ENCODE measurements at places on chromosomes 5 and 9. TPM values are rescaled to one million over a fixed set of nuclear protein-coding genes. Genes with fewer than 3 reads are reported as not detected.

The WNT8A gene
- total RNA-seq: not detected

The PCDHA8 gene
- not detected for total RNA-seq

The PAIP1 gene
- total RNA-seq: 121 TPM

The FST gene
- total RNA-seq: 0.77 TPM

The CCDC183 gene
- 4.2 TPM for total RNA-seq

The PRSS3 gene
- total RNA-seq: 33.8 TPM

The FABP6 gene
- total RNA-seq: not detected

The PTGS1 gene
- 0.19 TPM for total RNA-seq

The ORM1 gene
- total RNA-seq: 27.5 TPM

The ESM1 gene
- total RNA-seq: not detected

The GPR150 gene
- 0.21 TPM for total RNA-seq

The C1QTNF2 gene
- not detected for total RNA-seq

The ZNG1A gene
- total RNA-seq: 34.2 TPM

The ANKDD1B gene
- total RNA-seq: 0.88 TPM

The TXN gene
- 476 TPM for total RNA-seq

- no peak for DNase-seq
These were observed 33.5 kb downstream of the AUH start for GRCh38 chr9:91328186-91328585.

- DNase-seq: no peak
These were observed 29.1 kb downstream of the QRFP start for GRCh38 chr9:130867556-130867955.

GRCh38 chr9:97791542-97791941, 61.5 kb upstream of the FOXE1 start:
- DNase-seq: no peak

GRCh38 chr9:34928921-34929320, 29.2 kb upstream of the PHF24 start:
- no peak for DNase-seq

GRCh38 chr5:172943283-172943841, 15.9 kb upstream of the RPL26L1 start:
- no peak for DNase-seq

- no peak for DNase-seq
These were observed 455.6 kb upstream of the CD180 start for GRCh38 chr5:67652201-67652600.

DNA sequence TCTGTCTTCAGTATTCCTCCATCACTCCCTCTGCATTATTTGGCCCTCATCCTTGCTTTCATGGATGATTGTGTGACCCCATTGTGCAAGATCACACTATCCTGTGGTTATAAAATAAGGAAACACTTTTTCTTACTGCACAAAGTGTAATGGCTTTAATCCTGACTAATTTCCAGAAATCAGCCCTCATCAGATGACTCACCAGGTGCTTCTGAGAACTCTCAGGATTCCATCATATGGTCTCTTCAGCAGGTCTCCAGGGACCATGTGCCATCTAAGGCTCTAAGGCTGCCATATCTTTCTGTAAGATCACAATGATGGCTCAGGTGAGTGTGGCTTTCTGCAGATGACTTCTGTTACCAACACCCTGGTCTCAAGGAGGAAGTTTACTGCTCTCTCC, 27.3 kb upstream of the FER start:
- DNase-seq: no peak

DNA sequence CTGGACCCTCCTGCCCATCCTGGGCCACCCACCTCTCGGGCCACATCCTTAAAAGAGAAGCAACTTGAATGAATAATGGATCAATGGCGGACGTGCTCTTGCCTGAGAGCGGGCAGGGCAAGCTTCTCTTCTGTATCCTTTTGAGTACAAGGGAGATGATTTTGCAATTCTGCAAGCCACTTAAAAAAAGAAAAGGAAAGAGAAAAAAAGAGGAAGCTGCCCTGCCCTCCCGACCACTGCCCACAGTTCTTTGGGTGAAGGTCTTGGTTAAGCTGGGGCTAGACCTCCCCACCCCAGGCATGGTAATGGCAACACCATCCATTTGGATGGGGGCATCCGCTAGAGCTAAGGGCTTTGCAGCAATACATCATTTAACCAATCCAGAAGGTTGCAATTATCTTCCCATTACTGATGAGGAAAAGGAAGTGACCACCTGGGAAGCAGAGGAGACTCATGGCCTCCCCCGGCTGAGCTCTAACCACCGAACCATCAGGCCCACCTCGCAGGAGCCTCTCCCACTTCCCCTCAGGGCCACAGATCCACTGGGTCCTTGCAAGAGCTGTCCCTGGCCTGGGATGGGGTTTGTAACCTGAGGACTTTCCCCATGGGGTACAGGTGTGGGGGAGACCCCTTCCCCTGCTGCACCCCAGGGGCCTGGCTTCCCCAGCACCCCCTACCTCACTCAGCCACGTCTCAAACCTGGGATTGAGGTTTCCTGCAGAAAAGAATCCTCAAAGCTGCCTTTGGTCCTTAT, 27.8 kb upstream of the LAMC3 start:
- no peak for DNase-seq

- DNase-seq: no peak
These were observed 3.4 kb upstream of the SH3GLB2 start for GRCh38 chr9:129031514-129031913.

DNA sequence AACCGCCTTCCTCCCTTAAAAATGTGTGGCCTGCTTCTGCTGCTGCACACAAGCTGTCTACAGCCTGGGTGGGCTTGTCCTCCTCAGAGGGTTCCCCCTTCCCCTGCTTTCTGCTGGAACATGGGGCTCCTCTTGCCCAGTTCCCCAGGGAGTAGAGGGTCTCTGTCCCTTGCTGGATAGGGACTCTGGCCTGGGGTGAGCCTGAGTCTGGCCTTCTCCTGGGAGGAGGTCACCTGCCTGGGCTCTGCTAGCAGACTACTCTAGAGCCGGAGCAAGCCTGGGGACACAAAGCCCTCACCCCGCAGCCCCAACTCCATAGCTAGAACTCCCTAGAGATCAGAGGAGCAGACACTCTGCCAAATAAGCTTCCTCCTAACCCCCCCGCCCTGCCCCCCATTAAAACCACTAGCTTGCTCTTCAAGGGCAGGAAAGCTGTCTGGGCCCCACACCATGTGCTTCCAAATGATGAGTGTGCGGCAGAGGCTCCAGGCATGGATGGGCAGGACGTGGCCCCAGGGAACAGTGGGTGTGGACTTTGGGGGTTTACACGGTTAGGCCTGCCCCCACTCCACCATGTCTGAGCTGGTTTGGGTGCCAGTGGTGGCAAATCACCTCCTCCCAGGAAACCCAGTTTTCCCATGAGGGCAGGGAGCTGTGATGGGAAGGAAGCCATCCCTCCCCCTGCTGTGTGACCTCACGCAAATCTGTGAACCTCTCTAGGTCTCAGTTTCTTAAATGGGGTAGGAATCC, 10.0 kb downstream of the TCF7 start:
- DNase-seq: no peak

DNA sequence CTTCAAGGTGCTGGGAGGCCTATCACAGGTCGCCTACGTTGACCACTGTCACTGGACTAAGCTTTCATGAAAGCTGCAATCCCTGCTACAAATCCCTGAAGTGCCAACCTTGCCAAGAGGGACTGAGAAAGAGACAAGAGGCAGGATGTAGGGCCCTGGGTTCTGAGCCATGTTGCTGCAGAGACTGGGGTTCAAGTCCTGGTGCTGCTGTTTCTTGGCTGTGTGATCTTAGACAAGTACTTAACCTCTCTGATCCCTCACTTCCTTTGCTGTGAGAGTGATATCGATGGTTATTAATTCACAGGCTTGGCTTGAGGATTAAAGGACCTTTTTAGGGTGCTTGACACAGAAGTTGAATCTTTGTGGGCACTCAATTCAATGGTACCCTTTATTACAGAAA, 15.5 kb downstream of the CSF1R start:
- no peak for DNase-seq

- DNase-seq: no peak
These were observed 18.8 kb downstream of the GLE1 start for GRCh38 chr9:128523199-128523925.

GRCh38 chr5:167578977-167579692, 712.3 kb upstream of the WWC1 start:
- no peak for DNase-seq

DNA sequence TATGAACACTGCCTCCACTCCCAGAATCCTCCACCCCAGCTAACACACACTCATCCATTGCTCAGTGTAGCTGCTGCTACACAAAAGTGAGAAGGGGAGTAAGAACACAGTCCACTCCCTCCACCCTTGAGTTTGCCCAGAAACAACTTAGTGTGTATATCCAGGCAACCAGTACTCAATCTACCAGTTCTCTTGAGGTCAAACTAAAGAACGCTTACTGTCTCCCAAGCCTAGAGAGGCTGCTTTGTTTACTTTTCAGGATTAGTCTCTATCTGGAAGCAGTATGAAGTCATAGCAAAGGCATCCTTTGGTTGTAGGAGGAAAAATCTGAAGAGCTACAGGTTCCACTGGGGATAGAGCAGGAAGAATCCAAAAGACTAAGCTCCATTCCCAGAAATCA, 296.3 kb downstream of the KCNN2 start:
- no peak for DNase-seq

DNA sequence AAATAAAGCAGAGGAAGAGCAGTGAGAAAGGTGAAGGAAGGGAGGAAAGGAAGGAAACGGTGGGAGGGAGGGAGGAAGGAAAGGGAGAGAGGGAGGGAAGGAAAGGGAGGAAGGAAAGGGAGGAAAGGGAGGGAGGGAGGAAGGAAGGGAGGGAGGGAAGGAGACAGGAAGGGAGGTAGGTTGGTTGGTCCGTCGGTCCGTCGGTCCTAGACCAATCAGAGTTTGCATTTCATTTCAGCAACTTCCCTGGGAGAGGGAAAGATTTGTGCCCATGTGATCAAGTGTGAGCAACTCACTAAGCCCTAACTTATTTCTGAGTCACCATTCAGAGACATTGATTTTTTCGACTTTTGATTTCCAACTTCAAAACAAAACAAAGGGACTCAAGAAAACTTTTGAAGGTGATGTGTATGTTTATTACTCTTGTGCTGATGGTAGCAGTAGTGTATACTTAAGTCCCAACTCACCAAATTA, 18.8 kb downstream of the NANS start:
- DNase-seq: no peak

GRCh38 chr9:132487351-132487791, 77.4 kb downstream of the CFAP77 start:
- DNase-seq: no peak

- no peak for DNase-seq
These were observed 335.0 kb downstream of the ARRDC3 start for GRCh38 chr5:91048073-91048472.

Data from Caco-2 (cell line).